ENCODE measurements at places on chromosomes 2 and 18.

- no peak for DNase-seq
Observed at GRCh38 chr2:73870084-73870483, 22.7 kb upstream of the ACTG2 start.

- DNase-seq, result no peak
Observed at GRCh38 chr2:53740170-53740569, 27.4 kb upstream of the CHAC2 start.

GRCh38 chr2:12623051-12623450, 93.7 kb upstream of the TRIB2 start:
- DNase-seq, result no peak

- no peak for DNase-seq
Observed at GRCh38 chr2:12009323-12009905, 263.0 kb downstream of the LPIN1 start.

DNA sequence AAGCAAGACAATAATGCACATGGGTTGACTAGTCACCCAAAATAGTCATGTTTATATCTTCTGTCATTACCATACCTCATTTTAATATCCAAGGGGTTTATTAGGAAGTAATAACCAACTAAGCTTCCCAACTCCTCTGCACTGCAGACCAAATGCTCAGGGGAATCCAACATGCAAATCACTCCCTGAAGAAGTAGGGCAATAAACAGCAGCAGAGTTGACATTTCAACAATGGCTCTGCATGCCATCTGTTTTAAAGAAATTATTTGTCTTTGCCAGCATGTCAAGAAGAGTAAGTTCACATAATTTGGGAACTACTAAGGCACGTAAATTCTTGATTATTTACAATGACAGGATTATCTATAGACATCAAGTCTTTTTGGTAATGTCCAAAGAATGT, 84.4 kb upstream of the LYPD1 start:
- no peak for DNase-seq

GRCh38 chr2:86414996-86415395, 26.2 kb upstream of the KDM3A start:
- DNase-seq, result no peak

GRCh38 chr2:99910902-99911301, 231.5 kb downstream of the AFF3 start:
- no peak for DNase-seq
